T-helper 17 cell (primary cell): ENCODE measurements at places on chromosomes 1 and 21.

DNA sequence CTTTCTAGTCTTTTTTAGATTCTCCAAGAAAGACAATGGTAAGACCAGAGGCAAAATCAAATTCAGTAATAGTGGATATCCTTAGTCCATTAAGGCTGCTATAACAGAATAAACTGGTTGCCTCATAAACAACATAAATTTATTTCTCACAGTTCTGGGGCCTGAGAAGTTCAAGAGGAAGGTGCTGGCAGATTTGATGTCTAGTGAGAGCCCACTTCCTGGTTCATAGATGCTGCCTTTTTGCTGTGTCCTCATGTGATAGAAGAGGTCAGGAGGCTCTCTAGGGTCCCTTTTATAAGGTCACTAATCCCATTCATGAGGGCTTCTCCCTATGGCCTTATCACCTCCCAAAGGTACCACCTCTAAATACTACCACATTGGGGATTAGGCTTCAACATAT lies 31.5 kb upstream of the BTG3 start:
- H3K27me3 ChIP-seq: peaks cover 7% of the 10 kb centered on the region
- peaks cover 2% of the 10 kb centered on the region for H3K4me1 ChIP-seq
- H3K4me3 ChIP-seq: no peak overlapping the region
- no peak for DNase-seq

DNA sequence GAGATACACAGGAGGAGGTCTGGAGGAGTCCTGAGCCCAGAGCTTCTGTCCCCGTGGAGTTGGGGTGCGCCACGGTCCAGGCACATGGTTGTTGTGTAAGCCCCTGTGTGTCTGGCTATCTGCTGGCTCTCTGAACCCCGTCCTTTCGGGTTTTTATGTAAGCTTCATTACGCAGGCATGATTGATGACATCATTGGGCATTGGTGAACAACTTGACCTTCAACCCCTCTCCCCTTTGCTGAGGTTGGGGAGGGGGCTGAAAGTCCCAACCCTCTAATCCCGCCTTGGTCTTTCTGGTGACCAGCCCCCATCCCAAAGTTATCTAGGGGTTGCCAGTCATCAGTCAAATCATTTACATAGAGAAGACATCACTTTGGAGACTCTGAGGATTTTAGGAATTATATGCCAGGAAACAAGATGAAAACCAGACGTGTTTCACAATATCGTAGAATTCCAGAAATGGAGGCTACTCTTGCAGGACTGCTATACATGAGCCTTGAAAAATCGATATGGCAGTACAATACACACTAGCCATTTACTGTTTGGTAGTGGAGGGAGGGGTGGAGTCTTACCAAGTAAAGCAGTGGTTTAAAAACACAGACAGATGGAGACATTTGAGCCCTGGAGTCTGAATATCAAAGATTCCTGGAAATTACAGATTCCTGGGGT lies 69.8 kb upstream of the SCAF4 start:
- H3K36me3 ChIP-seq: no peaks in the 10 kb centered on the region
- peaks cover 47% of the 10 kb centered on the region for H3K27me3 ChIP-seq
- H3K4me3 ChIP-seq: no peak overlapping the region
- no peaks in the 10 kb centered on the region for H3K4me1 ChIP-seq
- no peak for DNase-seq
- no peak overlapping the region for H3K27ac ChIP-seq

DNA sequence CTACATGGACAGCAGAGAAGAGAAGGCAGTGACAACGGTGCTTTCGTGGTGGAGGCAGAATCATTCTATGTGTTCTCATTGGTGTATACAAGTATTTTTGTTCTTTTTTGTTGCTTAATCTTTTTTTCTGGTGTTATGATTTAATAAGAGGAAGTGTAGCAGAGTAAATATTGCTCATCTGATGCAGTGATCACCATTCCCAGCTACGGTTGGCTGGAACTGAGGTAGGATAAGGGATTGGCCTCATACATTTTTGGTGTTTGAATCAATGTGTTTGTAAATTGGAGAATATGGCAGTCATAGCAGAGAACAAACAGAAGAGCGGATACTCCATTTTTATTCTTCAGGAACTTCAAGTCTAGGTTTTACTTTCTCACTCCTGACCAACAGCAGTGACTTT lies 76.6 kb downstream of the UBE2U start:
- H3K36me3 ChIP-seq: no peaks in the 10 kb centered on the region
- H3K4me1 ChIP-seq: no peaks in the 10 kb centered on the region
- no peak overlapping the region for H3K27ac ChIP-seq
- no peaks in the 10 kb centered on the region for H3K27me3 ChIP-seq

- no peaks in the 10 kb centered on the region for H3K4me1 ChIP-seq
- H3K4me3 ChIP-seq: no peak overlapping the region
- H3K36me3 ChIP-seq: peaks cover 2% of the 10 kb centered on the region
- H3K27me3 ChIP-seq: peaks cover 49% of the 10 kb centered on the region
- no peak for DNase-seq
- H3K27ac ChIP-seq: no peak overlapping the region
These were observed 6.4 kb downstream of the GSTM5 start for GRCh38 chr1:109718495-109718894.

GRCh38 chr1:160431571-160431970 lies 31.2 kb downstream of the VANGL2 start:
- H3K4me3 ChIP-seq: peak overlapping the region; percentile 26
- H3K4me1 ChIP-seq: peaks cover 41% of the 10 kb centered on the region
- DNase-seq: no peak
- no peaks in the 10 kb centered on the region for H3K36me3 ChIP-seq
